ENCODE measurements at places on chromosomes 6 and 20.

DNA sequence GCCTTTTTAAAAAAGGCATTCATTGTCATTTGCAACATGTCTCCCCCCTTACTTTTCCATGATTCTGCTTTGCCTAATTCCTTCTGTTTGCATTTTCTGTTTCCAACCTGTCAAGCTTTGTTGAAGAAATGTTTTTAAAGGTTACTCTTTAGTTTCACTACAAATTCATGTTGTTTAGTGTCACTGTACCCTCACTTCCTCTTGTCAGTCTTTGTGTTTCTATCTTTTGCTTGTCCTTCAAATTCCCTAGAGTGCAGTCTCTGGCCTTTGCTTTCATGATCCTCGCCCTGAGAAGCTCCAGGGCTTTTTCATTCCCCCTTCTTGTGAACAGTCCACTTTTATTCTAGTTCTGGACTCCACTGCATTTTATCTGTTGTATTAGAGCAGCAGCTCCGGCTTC is 90.6 kb downstream of the MAP3K4 start:
- no peak for DNase-seq

GRCh38 chr6:31169123-31169857 is 1.2 kb downstream of the POU5F1 start:
- peak; percentile 11 for DNase-seq

- DNase-seq: no peak
Observed at GRCh38 chr6:160430203-160430602, 82.0 kb downstream of the SLC22A3 start.

- DNase-seq: peak; percentile 78
Observed at GRCh38 chr6:83378621-83379388, 52.0 kb downstream of the ME1 start.

GRCh38 chr6:120954111-120954510 is 380.2 kb downstream of the TBC1D32 start:
- DNase-seq: no peak

GRCh38 chr20:21517566-21518277 is 3.9 kb upstream of the NKX2-2 start:
- DNase-seq: no peak

- DNase-seq: no peak
Observed at GRCh38 chr6:89355511-89356194, 3.1 kb upstream of the UBE2J1 start.

- peak; percentile 41 for DNase-seq
Observed at GRCh38 chr6:147507162-147508041, 1.1 kb upstream of the SAMD5 start.

- no peak for DNase-seq
Observed at GRCh38 chr6:16651871-16652270, 109.4 kb downstream of the ATXN1 start.

- DNase-seq: no peak
Observed at GRCh38 chr20:41526327-41526726, 91.8 kb downstream of the CHD6 start.

DNA sequence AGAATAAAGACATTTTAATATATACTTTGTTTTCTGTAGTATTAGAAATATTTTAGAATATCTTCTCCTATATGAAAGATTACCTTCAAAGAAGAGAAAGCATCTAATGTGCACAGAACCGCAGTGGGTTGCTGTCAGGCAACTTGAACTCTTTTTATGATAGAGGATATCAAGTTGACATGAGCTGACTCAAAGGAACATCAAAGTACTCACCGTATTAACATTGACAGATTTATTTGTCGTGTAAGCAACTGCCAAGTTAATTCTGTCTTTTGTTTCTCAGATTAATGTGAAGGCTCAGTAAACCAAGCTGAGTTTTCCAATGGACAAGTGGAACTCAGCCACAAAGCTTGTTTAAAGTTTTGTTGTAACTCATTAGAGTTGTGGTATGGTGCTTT is 2.2 kb upstream of the GINM1 start:
- peak; percentile 12 for DNase-seq

DNA sequence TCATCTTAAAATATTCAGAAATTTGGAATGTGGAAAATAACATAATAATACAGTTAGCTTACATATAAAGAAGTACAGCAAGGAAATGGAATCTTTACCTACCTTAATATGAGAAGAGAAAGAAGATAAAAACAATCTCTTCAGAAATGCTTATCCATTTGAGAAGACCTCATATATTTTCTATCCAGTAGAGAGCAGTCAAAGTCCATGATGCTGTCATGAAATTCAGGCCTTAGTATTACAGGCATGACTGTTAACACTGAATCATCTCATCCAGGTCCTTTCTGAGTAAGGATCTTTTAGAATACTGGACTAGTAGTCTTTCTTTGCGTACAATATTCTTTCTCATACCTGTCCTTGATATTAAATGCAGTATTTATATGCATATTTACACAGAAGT is 713.4 kb downstream of the CD109 start:
- peak; percentile 77 for DNase-seq

DNA sequence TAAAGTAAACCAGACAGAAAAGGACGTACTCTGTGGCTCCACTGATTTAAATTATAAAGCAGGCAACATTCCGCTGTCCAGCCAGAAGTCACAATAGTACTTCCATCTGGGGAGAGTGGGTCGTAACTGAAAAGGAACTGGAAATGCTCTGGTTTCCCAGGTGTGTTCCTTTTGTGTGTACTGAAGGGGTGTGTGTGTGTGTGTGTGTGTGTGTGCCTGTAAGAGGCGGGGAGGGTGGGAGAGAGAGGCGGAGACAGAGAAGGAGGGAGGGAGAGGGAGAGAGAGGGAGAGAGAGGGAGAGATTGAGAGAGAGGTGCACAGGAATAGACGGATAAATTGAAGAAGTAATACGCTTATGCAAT is 178.4 kb upstream of the ZNF184 start:
- no peak for DNase-seq

GRCh38 chr6:11542863-11543262 is 5.3 kb downstream of the TMEM170B start:
- no peak for DNase-seq

- DNase-seq: no peak
Observed at GRCh38 chr20:61042506-61043385, 209.3 kb upstream of the CDH4 start.

DNA sequence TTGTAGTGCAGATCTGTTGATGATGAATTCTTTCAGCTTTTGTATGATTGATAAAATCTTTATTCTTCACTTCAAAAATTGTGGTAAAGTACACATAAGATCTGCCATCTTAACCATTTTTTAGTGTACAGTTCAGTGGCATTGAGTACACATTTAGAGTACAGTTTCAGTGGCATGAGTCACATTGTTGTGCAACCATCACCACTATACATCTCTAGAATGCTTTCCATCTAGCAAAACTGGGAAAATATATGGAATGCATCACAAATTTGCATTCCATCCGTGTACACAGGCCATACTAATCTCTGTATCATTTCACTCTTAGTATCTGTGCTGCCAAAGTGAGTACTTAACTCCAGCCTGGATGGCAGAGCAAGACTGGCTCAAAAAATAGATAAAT is 28.7 kb downstream of the SIRPD start:
- DNase-seq: peak; percentile 37

DNA sequence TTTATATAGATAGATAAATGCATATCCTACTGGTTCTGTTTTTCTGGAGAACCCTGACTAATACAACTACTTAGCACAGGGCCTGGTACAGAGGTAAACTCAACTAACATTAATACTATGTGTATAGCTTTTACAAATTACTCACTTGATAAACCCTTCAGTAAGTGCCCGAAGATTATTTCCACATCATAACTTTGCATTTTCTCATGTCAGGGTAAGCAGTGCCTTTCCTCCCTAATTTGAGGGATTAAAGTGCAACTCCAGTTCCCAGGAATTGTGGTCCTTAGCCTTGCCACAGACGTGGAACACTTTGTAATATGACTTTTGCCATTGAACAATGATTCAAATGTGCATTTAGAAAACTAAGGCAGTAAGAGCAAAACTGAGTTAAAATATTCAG is 147.5 kb upstream of the SMLR1 start:
- DNase-seq: no peak

DNA sequence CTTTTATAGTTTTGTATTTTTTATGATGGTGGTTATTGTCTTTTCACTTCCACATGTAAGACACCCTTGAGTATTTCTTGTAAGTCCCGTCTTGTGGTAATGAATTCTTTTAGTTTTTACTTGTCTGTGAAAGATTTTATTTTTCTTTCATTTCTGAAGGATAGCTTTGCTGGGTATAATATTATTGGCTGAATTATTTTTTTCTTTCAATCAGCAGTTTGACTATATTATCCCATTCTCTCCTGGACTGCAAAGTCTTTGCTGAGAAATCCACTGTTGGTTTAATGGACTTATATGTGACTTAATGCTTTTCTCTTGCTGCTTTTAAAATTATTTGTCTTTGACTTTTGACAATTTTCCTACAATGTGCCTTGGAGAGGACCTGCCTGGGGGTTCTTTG is 13.8 kb downstream of the KIF25 start:
- no peak for DNase-seq

DNA sequence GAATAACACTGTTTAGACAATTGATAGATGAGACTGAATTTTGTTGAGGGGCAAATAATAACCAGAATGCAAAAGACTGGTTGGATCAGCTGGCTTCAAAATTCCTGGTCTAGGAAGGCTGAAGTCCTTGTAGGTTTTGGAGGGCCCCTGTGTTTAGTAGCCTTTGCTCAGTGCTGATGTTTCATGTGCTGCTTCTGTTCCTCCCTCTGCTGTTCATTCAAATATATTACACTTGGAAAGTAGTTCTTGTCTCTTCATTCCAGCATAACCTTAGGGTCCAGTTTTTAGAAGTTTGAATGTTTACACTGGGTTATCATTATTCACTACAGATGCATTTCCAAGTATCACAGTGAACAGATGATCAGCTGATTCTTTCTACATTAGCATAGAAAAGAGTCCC is 72.5 kb downstream of the FLRT3 start:
- DNase-seq: peak; percentile 59

Data from EH (cell line).